ENCODE measurements at places on chromosomes 7 and 10.

GRCh38 chr10:86872757-86873156 is 84.7 kb downstream of the MMRN2 start:
- DNase-seq, result no peak

DNA sequence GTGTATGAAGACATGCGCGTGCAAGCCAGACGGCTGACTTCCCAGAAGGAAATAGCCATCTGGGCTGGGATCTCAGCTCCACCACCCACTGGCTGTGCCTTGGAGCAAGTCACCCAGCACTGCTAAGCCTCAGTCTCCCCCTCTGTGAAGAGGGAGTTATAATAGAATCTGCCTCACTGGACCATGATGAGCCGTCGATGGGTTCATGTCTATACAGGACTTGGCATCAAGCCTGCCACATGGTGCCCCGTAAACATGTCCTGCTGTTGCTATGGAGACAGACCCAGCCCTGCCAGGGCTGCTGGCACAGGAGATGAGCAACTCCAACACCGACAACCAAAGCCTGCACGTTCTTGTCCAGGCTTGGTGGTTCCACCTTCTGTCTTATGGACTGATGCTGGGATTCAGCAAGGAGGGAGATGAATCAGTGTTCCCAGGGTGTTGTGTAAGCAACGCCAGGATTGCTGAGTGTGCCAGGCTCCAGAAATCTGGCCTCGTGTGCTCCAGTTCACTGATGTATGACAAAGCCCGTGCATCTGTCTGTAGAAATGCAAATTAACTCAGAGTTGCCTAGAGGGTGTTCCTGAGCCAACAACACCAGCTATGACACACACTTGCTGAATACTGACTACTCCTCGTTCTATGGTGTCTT is 5.6 kb downstream of the GPR15LG start:
- no peak for DNase-seq

DNA sequence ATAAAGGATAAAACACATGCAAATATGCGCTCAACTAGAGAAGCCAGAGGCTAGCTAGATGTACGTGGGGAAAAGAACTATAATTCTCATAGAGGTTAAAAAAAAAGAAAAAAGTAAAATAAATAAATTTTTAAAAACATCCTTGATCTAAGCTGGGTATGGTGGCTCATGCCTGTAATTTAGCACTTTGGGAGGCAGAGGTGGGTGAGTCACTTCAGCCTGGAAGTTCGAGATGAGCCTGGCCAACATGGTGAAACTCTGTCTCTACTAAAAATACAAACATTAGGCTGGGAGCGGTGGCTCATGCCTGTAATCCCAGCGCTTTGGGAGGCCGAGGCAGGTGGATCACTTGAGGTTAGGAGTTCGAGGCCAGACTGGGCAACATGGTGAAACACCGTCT is 18.6 kb upstream of the HSPA12A start:
- DNase-seq, result no peak

GRCh38 chr10:33507662-33508425 is 173.4 kb upstream of the NRP1 start:
- DNase-seq, result no peak

DNA sequence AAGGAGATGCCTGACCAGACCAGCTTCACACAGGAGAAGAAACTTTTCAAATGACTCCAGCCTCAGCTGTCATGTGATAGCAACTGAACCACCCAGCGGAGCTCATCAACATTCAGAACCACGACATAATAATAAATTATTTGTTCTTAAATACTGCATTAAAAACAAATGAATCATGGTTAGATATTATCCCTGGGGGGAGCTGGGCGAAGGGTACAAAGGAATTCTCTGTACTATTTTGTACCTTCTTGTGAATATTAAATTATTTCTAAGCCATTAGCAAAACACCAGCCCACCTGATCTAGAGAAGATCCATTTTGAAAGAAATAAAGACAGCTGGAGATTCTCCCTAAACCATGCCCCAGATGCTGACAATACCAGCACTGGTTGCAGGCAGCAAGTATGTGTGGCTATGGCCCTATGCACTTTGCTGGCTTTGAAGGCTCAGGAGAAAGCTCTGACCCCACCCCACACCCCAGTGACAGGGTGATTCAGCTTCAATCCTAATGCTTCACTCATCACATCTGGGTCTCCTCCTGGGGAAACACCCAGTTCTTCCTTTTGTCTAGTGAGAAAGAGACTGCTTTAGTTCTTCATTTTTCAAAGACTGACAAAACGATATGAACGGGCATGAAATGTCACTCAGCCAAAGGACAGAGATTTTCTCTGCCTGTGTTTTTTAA is 45.5 kb upstream of the NKX2-3 start:
- no peak for DNase-seq

GRCh38 chr10:18233775-18234174 is 93.6 kb downstream of the CACNB2 start:
- peak; percentile 7 for DNase-seq

DNA sequence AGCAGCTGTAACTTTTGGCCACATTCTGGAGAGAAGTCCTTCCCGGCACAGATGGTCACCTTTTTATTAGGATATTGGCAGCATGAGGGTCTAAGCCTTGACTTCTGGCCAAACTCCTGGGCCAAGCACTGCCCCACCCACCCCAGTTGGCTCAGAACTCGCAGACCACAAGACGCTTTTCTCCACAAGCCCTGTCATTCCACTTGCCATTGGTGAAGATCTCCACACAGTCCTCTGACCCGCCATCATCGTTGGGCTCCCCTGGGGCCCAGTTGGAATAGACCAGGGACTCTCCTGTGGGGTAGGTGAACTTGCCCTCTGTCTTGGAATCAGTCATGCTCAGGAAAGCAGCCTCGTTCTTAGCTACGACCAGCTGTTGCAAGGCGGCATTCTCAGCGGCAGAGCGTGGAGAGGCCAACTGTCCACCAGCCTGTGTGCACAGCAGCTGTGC is 11.2 kb downstream of the SFTPD start:
- no peak for DNase-seq

GRCh38 chr10:9305018-9305655 is 1250.6 kb downstream of the GATA3 start:
- peak; percentile 16 for DNase-seq

DNA sequence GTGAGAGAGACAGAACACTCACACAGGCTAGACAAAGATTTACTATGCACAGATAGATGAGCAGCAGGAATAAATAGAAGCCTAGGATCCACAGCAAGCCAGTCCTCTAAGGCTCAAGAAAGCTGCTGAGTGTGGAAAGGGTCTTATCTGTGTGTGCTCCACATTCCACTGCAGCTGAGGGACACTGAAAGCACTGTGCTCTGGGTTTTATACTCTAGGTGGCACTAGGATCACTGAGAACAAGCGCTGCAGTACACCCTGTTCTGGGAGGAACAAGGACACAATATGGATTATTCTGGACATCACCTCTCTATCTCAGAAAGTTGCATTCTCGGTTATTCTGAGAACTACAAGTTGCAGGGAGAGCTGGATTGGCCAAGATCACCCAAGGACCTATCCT is 4.9 kb upstream of the KLHL7 start:
- no peak for DNase-seq

GRCh38 chr10:72328829-72329204 is 25.9 kb downstream of the DNAJB12 start:
- no peak for DNase-seq

DNA sequence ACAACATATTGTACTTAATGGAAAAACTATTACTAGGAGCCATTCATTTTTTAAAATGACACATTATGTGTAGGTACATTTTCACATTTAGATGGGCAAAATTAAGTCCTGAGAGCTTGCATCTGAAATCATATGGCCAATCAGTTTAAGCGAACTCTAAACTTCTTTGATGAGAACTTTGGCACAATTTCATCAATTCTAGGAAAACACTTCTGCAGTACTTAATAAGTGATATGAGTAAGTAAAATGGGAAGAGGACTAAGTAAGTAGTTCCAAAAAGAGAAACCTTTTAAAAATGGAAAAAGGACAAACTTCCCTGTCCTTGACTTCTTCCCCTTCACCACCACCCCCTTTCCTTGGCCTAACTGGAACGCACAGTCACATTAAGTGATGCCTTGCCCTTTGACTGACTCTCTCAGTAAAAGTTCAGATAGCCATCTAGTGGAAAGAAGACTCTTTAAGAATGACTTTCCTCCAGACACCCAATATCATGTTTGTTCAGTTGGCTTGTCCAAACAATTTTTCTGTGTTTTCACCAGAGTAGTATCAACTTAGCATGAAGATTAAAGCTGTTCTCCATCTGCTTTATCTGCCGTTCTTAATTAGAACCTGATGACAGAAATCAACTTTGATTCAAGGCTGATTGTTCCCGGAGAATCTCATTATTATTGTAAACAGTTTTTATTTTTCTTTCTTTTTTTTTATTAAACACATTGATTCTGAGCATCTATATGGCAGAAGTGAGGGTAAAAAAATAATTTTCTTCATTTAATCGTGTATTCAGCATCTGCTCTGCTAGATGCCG is 45.1 kb downstream of the CNNM2 start:
- DNase-seq, result no peak

DNA sequence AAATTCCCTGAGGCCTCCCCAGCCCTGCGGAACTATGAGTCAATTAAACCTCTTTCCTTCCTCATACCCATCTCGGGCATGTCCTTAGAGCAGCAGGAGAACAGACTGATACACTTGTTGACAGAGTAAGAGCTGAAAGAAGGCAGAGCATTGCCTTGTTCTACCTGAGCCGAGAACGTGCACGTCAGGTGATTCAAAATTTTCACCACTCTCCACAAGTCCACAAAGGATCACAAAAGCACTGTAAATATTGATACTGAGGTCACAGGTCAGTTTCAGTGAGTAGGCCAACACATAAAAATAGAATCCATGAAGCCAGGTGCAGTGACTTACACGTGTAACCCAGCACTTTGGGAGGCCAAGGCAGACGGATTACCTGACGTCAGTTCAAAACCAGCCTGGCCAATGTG is 27.8 kb downstream of the DCLRE1C start:
- no peak for DNase-seq
